Spleen (tissue), 13 donors: ENCODE measurements at places on chromosomes 1 and 21. TPM values are rescaled to one million over a fixed set of nuclear protein-coding genes. Genes with fewer than 3 reads are reported as not detected.

- no peak for DNase-seq
- no peaks in the 10 kb centered on the region for H3K4me1 ChIP-seq
- H3K27ac ChIP-seq = no peak overlapping the region
- no peak overlapping the region for H3K4me3 ChIP-seq
- H3K27me3 ChIP-seq = peaks cover 3% of the 10 kb centered on the region
These were observed 52.7 kb downstream of the LPAR3 start for GRCh38 chr1:84840346-84840745.

DNA sequence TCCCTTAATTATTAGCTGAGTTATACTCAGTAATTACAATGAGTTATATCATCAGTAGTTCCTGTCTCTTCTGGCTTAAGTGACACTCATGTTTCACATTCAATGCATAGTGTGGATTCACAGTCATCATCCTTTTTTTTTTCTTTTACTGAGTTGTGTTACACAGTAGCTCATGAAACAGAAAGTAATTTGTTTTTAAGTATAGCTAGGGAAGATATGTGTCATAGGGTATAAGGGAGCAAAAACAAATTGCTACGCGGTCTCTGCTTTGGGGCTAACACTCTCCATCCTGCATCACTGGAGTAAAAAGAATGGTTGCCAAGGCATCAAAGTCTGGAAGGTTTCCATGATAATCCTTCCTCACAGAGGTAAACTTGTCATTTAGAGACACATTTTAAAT, 971.7 kb upstream of the NCAM2 start:
- H3K27me3 ChIP-seq = no peaks in the 10 kb centered on the region
- no peaks in the 10 kb centered on the region for H3K4me1 ChIP-seq
- no peak overlapping the region for H3K27ac ChIP-seq
- no peak for DNase-seq

Gene SPRR1B
- polyA plus RNA-seq = 0.30 TPM

Gene AQP10
- 0.09 TPM for polyA plus RNA-seq

Gene CTSK
- polyA plus RNA-seq = 49.2 TPM

- H3K4me3 ChIP-seq = no peak overlapping the region
- H3K36me3 ChIP-seq = no peaks in the 10 kb centered on the region
- H3K27me3 ChIP-seq = no peaks in the 10 kb centered on the region
- H3K4me1 ChIP-seq = no peaks in the 10 kb centered on the region
- H3K27ac ChIP-seq = no peak overlapping the region
These were observed 72.3 kb upstream of the POGK start for GRCh38 chr1:166766942-166767341.

DNA sequence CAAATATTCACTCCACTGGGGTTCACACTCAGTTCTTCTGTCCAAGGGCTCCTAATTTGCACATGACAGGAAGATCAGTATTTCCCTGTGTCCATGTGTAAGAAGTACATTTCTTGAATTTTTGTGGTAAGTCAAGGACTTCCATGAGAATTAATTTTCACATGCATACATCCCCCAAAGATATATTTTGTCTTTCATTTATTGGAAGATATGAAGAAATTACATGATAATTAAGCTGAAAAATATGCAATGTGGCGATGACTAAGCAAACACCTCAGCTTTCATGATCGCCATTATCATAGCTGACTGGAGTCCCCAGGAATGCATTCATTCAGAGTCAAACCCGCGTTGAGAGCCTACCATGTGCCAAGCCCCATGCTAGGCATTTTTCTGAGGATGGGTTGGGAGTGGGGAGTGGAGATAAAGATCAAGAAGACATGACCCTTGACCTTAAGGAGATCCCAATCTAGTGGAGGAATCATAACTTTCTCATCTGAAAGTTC, 104.6 kb upstream of the F3 start:
- DNase-seq = no peak
- no peaks in the 10 kb centered on the region for H3K4me1 ChIP-seq
- H3K4me3 ChIP-seq = no peak overlapping the region
- no peaks in the 10 kb centered on the region for H3K36me3 ChIP-seq

- H3K27me3 ChIP-seq = no peaks in the 10 kb centered on the region
- DNase-seq = no peak
- no peaks in the 10 kb centered on the region for H3K4me1 ChIP-seq
- H3K4me3 ChIP-seq = no peak overlapping the region
- no peaks in the 10 kb centered on the region for H3K36me3 ChIP-seq
These were observed 121.9 kb downstream of the GRIK3 start for GRCh38 chr1:36912365-36912865.

DNA sequence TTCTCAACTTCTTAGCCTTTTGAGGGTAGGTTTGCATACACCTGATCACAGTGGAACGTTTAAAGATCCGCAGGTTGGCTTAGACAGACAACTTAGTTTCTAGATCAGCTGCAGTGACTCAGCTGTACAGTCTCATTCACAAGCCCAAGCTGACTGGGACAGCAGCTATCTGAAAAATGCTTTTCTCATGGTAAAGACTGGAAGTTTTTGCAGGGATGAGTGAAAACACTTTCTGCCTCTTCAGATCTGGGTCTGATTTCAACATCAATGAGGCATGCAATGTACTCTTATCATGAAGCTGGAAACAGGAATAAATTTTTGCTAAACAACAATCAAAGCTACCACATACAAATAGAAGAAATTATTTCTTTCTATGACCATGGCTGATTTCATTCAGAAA, 61.1 kb upstream of the PTBP2 start:
- DNase-seq = no peak
- H3K4me1 ChIP-seq = no peaks in the 10 kb centered on the region
- H3K27ac ChIP-seq = no peak overlapping the region

DNA sequence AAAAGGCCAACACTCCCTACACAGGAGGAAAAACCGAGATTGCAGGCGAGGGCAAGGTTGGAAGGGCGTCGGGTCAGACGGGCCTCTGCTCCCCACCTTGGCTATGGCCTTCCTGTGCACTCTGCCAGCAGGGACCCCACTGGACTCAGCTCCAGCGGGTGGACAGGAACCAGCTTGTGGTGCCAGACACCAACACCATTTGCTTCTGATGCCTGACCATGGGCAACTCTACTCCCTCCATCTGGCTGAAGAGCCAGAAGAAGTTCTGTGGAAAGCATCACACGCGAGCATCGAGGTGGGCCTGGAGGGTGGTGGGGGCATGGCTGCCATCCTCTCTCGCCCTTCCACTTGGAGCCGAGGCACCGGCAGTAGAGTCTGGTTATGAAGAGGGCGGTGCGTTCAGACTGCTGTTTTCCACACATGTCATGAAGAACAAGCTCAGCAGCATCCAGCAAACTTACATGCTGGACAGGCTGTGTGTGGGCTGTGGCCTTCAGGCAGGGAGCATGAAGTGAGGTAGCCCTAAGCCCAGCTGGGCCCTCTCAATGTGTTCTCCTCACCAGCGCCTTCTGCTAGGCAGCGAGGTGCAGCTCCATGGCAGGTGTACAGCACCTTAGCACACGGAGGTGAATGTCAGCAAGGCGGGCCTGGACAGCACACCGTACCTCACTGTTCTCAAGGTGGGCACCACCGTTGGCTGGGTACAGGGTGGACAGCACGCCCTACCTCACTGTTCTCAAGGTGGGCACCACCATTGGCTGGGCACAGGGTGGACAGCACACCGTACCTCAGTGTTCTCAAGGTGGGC, 15.6 kb upstream of the ZNF669 start:
- no peak overlapping the region for H3K27ac ChIP-seq
- DNase-seq = no peak
- no peaks in the 10 kb centered on the region for H3K27me3 ChIP-seq
- H3K36me3 ChIP-seq = no peaks in the 10 kb centered on the region

GRCh38 chr1:219088778-219089557, 84.7 kb upstream of the LYPLAL1 start:
- no peak overlapping the region for H3K4me3 ChIP-seq
- peak overlapping the region; percentile 66 for H3K27ac ChIP-seq
- H3K4me1 ChIP-seq = peaks cover 11% of the 10 kb centered on the region
- no peaks in the 10 kb centered on the region for H3K27me3 ChIP-seq

- peaks cover 7% of the 10 kb centered on the region for H3K27me3 ChIP-seq
- H3K4me1 ChIP-seq = peaks cover 42% of the 10 kb centered on the region
- H3K36me3 ChIP-seq = peaks cover 37% of the 10 kb centered on the region
- DNase-seq = no peak
- H3K4me3 ChIP-seq = no peak overlapping the region
- H3K27ac ChIP-seq = no peak overlapping the region
These were observed 3.8 kb downstream of the SMIM1 start for GRCh38 chr1:3776231-3776961.

- no peaks in the 10 kb centered on the region for H3K27me3 ChIP-seq
- no peaks in the 10 kb centered on the region for H3K36me3 ChIP-seq
- no peak for DNase-seq
These were observed 54.8 kb downstream of the EIF4G3 start for GRCh38 chr1:21121764-21122471.

DNA sequence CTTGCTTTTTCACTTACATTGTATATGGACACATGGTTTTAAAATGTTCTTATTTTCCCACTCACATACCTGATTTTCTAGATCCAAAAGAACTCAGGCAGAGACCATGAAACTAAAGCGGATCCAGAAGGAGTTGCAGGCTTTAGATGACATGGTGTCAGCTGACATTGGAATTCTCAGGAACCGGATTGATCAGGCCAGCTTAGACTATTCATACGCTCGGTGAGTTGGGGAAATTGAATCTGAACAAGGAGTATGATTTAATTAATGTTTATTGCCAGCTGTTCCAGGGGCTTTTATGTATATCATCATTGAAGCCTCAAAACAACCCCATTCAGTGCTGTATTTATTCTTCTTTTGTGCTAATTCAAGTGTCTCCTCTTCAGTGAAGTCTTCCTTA, 12.7 kb downstream of the GORAB start:
- DNase-seq = no peak
- peaks cover 93% of the 10 kb centered on the region for H3K36me3 ChIP-seq
- H3K4me3 ChIP-seq = no peak overlapping the region
- H3K27me3 ChIP-seq = no peaks in the 10 kb centered on the region
- H3K4me1 ChIP-seq = no peaks in the 10 kb centered on the region

DNA sequence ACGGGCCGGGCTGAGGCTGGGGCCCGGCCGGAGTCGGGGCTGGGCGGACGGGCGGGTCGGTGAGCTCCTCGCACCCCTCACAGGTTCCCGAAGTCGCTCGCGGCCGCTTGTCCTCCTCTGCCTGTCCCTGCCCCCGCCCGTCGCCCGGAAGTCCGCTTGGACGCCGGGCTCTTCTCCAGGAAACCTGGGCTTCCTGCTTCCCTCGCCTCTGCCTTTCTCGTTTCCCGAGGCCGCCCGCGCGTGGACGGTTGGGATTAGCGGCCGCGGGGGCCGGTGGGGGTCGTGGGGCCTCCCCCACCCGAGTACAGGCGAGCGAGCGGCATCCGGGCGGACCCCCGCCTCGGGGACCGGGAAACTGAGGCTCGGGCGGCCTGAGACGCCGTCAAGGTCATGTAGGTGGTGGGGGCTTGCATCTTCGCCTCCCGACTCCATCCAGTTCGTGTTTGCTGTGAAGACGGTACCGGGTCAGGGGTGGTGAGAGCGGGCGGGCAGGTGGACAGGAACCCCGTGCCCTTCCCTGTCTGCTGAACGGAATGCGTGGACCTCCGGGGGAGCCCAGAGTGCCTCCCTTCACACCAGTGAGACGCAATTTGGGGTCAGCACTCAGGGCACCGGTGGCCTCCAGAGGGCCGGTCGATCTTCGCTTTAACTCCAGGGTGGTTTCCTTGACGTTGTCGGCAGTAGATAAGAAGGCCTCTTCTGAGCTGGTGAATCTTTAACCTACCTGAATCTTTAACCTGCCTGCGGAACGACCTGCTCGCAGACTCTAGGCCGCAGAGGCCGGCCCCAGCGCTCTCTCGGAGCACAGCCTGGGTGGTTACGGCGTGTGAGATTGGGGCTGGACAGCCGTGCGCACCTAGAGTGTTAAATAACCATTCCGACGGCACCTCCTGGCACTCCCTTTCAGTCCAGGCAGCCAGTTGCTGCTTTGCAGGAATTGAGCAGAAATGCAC, 686 bp downstream of the ARF1 start:
- H3K4me1 ChIP-seq = peaks cover 66% of the 10 kb centered on the region
- H3K36me3 ChIP-seq = no peaks in the 10 kb centered on the region
- peak overlapping the region; percentile 85 for H3K4me3 ChIP-seq
- peak overlapping the region; percentile 100 for H3K27ac ChIP-seq

Gene BTBD19
- 0.73 TPM for polyA plus RNA-seq

GRCh38 chr1:12541274-12542137, 76.5 kb downstream of the DHRS3 start:
- peaks cover 7% of the 10 kb centered on the region for H3K27me3 ChIP-seq
- no peak overlapping the region for H3K27ac ChIP-seq
- no peaks in the 10 kb centered on the region for H3K36me3 ChIP-seq
- no peak overlapping the region for H3K4me3 ChIP-seq
- no peak for DNase-seq

DNA sequence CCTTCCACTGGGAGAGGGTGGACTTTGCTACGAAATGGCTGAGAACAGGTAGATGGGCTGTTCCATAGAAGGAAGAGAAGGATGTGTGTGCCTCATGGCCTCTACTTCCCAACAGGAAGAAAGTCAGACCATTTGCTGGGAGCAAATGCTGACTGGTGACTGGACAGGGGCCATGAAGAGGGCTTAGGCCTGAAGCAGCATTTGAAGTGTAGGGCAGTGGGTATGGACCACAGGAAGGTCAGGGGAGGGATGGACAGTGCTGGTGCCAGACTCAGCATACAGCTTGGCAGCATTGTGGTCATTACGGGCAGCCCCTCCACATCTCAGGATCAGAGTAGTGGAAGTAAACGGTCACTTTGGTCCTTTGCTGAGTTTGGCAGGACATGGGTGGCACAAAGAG, 275.7 kb downstream of the MATN1 start:
- H3K4me3 ChIP-seq = no peak overlapping the region
- no peaks in the 10 kb centered on the region for H3K36me3 ChIP-seq
- H3K27me3 ChIP-seq = no peaks in the 10 kb centered on the region
- no peak overlapping the region for H3K27ac ChIP-seq
- no peaks in the 10 kb centered on the region for H3K4me1 ChIP-seq
- DNase-seq = peak; percentile 40

GRCh38 chr1:40178200-40178599, 17.0 kb downstream of the RLF start:
- no peaks in the 10 kb centered on the region for H3K27me3 ChIP-seq
- H3K27ac ChIP-seq = no peak overlapping the region
- DNase-seq = no peak
- H3K4me3 ChIP-seq = no peak overlapping the region
- peaks cover 63% of the 10 kb centered on the region for H3K4me1 ChIP-seq

DNA sequence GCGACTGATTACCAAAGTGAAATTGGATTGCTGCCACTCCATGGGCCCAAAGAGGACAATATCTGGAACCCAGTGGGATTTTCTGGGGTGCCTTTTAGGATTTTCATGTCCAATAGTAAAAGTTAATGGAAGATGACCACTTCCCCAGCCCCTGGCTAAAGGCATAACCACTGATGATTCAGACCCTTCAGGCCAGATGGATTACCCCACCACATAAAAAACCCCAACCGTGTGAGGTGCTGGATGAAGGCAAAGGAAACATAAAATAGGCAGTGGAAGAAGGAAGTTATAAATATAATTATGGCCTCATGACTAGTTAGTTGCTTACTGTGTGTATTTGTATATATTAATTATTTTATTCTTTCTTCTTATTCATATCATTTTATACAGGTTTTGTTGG, 40.2 kb upstream of the IL10 start:
- no peaks in the 10 kb centered on the region for H3K27me3 ChIP-seq
- no peaks in the 10 kb centered on the region for H3K36me3 ChIP-seq
- no peak overlapping the region for H3K4me3 ChIP-seq
- no peak overlapping the region for H3K27ac ChIP-seq
- H3K4me1 ChIP-seq = peaks cover 64% of the 10 kb centered on the region
- DNase-seq = no peak
